ENCODE measurements at places on chromosomes 4 and X.

DNA sequence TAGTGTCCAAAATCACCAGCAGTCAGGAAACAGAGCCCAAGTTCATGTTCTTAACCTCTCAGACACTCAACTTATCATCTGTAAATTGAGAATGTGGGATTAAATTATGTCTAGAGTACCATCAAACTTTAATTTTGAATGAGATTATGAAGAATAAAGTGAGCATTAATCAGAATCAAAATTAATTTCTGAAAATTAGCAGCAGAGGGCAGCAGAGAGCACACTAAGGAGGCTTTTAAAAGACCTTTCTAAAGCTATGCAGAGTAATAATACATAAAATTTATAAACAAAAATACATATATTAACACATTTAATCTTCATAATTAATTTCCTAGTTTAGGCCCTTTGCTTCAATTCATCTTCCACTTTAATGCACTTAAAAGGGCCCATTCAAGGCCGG, 7.1 kb downstream of the TASL start:
- no peak for DNase-seq

DNA sequence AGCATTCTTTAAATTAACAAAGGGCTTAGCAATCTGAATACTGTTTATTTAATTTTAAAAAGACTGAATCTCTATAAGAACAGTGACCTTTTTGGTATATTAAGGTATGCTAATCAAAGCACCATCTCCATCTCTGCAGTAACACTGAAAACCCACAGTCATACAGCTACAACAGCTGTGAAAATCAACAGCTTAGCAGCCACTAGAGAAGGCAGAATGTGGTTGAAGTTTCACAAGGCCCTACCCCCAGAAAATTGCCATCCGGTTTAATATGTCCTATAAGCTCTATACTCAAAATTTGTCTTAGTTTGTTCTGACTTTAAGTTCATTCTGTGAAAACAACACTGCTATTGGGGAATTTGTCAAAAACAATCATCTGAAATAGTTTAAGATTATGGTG, 128.7 kb downstream of the OPHN1 start:
- DNase-seq: no peak

DNA sequence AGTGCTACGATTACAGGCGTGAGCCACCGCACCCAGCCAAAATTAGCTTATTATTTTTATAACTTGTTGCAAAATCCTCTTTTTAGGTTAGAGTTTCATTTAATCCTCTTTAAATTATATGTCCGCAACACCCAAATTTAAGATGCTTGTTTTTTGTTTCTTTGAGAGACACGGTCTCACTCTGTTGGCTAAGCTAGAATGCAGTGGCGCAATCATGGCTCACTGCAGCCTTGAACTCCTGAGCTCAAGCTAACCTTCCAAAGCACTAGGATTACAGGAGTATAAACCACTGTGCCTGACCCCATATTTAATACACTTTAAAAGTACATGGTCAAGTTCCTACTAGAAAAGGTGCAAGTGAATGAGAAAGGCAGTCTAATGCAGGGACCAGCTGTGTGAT, 2.2 kb downstream of the RBBP7 start:
- DNase-seq: no peak

- no peak for DNase-seq
These were observed 103.0 kb upstream of the ENPP6 start for GRCh38 chr4:184320631-184321030.

DNA sequence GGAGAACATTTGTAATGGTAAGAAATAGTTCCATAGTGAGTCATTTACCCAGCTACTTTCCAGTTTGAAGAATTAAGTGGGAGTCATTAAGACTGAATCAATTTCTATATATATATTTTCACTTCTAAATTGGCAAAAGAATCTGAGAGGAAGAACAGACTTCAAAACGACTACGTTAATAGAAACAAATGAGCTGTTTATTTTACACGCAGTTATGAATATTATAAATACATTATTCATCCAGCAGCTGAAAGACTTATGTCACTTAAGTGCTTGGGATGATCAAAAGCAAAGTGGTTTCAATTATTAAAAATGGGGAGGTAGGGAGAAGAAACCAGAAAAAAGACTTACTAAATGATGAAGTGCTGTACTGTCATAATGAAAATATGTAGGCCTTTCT, 260.5 kb upstream of the DDX53 start:
- DNase-seq: no peak

DNA sequence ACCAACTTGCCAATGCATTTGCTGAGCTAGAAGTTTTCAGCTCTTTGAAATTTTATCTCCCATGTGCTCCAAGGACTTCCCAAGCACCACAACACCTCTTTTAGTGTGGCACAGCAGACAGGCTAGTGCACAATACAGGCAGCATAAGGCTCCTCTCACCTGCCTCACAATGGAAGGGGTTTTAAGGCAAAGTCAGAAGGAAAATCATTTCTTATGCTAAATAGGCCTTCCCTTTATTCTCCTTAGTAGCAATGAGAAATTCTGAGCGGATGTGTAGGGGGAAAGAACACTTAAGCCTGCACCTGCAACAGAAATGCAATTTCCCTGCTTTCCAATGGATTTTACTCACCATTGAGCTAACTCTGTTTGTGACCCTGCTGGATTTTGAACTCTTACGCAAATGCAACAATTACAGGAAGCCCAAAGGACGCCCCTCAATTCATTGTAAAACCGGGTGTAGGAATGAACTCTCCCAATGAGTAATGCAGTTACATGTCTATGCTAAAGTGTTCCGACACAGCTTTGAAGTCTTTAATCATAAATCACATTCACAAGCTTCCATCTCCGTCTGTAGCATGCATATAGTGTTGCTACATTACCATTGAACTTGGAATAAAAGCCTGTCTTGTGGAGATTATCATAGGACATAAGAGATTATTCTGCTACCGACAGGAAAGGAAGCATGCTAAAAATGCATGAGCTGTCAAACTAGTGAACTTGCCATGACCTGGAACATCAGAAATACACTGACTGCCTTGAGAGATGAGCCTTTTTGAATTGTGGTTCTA, 1084.9 kb downstream of the RPA4 start:
- no peak for DNase-seq

GRCh38 chrX:150212672-150213480, 150.2 kb upstream of the MAMLD1 start:
- no peak for DNase-seq

GRCh38 chrX:37380924-37381323, 31.8 kb downstream of the PRRG1 start:
- DNase-seq: no peak

DNA sequence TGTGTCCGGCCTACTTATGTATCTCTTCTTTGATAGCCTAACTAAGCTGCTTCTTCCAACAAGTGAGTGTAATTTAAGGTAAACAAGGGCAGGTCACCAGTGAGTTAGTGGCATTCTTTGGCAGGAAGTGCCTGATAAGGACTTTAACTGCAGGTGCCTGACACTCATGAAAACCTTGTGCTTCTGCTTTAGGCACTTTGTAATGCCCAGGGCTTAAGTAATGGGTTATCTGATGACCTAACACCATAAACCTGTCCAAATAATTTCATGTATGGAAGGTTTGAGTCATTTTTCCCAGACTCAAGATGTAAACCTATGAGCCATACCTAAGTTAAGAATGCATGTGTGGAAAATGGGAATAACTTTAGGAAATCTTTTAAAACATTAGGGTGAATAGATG, 43.0 kb downstream of the BCOR start:
- DNase-seq: no peak

- no peak for DNase-seq
These were observed 56.5 kb upstream of the PHKA2 start for GRCh38 chrX:19040373-19040772.

All from mesothelial cell of epicardium (in vitro differentiated cells).